Activated T-cell treated with anti-CD3 and anti-CD28 coated beads for 4 hours (primary cell): ENCODE measurements at places on chromosomes 6 and 20.

GRCh38 chr20:23479043-23479442 lies 11.9 kb upstream of the CST8 start:
- DNase-seq = no peak

DNA sequence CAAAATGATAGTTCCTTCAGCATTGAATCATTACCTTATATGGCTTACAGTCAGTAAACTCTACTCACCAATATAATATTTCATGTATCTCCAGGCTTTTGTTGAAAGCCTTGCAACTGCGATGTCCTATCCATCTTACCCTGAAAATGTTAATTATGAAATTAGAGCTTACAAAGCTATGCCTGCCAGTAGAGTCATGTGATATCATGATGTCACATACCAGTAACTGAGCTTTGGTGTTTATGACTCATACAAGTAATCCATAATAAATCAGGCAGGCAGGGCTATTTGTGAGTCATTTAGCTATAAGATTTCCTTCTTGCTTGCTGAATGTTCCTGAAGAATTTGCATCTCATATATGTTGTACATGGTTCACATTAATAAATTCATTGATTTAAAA lies 44.9 kb upstream of the FAM83B start:
- no peak for DNase-seq

DNA sequence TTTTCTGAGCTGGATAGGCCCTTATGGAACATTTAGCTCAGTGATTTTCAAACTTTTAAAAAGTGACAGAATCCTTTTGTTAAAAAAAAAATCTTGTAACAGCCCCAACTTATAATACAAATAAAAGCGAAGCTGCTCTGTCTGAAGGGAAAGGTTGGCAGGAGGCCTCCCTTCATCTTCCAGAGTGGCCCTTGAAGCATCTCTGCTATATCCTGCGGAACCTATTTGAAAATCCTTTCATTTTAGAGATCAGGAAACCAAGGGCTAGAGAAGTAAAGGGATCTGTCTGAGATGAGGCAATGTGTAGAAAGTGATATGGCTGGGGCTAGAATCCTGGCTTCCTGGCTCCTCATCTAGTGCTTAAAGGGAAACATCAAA lies 107.8 kb downstream of the UBE3D start:
- no peak for DNase-seq

DNA sequence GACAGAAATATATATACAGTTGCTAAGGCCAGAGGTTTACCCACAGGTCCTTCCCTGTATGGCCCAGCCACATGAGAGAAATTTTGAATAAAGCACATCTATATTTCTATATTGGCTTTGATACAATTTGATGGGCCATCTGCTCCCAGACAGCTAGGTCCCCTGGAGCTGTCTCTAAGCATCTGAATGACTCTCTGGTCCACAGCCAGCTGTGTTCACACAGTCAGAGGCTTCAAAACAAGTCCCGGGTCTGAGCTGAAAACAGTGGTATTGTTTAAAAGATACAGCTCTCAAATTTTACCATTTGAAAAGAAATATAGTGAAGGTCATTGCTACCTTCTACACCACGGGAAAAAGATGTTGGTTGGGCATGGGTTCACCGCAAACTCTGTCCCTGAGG lies 161.1 kb downstream of the SLC35B3 start:
- DNase-seq = no peak

DNA sequence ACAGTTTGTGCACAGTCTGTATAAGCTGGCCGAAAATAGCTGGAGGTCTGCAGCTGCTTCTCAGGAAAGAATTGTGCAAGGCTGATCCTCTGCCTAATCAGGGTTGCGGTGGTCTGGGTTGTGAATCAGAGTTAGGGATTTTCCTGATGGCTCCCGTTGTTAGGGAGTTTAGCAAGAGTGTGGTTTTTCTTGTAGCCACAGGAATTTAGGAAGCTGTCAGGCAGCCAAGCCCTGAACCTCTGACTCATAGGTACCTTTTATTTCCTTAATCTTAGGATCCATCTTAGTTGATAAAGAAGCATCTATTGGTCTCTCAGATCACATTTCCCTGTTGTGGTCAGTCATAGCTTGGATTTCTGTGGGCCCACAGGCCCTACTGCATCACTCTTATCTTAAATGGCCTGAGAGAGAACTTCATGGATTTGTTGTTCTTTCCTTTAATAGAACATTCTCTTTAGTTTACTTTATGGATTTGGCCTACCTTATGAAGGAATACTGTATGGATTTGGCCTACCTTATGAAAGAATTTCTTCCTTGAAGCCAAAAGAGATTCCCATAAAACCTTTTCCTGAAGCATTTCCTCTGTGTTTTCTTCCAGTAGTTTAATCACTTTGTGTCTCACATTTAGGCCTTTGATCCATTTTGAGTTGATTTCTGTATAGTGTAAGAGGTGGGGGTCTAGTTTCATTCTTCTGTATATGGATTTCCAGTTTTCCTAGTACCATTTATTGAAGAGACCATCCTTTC lies 10.3 kb downstream of the KIF25 start:
- DNase-seq = no peak

DNA sequence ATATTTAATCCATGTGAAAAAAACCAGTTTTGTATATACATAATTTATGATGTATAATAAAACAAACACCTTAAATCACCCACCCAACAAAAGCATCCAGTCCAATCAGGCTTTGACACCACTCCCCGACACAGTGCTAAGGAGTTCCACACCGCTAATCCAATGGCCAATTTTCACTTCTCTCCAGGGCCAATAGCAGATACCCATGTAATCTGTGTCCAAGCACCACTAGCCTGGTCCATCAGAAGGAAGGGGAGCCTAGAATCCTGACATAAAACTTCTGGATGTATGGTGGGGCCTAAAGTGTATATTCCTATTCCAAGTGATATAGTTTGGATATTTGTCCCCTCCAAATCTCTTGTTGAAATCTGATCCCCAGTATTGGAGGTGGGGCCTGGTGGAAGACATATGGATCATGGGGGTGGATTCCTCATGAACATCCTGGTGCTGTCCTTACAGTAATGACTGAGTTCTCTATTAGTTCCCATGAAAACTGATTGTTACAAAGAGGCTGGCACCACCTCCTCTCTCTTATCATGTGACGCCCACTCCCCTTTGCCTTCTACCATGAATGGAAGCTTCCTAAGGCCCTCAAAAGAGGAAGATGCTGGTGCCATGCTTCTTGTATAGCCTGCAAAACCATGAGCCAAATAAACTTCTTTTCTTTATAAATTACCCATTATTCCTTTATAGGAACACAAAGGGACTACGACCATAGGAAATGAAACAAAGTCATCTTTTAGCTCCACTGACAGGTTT lies 20.8 kb downstream of the RALGAPA2 start:
- DNase-seq = no peak

DNA sequence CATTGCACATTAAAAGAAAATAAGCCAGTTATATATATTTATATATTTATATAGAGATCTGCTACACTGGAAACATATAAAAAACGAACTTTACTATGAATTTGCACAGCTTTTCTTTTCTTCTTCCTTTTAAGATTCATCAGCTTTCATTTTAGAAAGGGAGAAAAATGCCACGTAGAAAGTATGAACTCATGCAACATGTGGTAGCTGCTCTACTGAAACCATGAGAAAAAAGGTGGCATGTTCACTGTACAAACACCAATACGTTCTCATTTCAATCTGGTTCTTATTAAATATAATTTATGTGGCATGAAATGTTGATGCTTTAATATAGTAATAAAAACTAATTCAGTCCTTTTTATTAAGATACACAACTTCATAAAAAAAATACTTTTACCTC lies 68.8 kb upstream of the THEMIS start:
- DNase-seq = no peak

- DNase-seq = no peak
These were observed 46.7 kb downstream of the MARCKS start for GRCh38 chr6:113903666-113904330.
